ENCODE measurements at places on chromosomes 16 and 17. TPM values are rescaled to one million over a fixed set of nuclear protein-coding genes. Genes with fewer than 3 reads are reported as not detected.

RNF227 gene
- 3.8 TPM for total RNA-seq

MEOX1 gene
- 0.17 TPM for total RNA-seq

TBC1D3K gene
- not detected for total RNA-seq

DPEP3 gene
- total RNA-seq, result not detected

MT4 gene
- total RNA-seq, result not detected

NPIPB9 gene
- 1.1 TPM for total RNA-seq

PRSS33 gene
- total RNA-seq, result 0.12 TPM

CYGB gene
- total RNA-seq, result not detected

DNA sequence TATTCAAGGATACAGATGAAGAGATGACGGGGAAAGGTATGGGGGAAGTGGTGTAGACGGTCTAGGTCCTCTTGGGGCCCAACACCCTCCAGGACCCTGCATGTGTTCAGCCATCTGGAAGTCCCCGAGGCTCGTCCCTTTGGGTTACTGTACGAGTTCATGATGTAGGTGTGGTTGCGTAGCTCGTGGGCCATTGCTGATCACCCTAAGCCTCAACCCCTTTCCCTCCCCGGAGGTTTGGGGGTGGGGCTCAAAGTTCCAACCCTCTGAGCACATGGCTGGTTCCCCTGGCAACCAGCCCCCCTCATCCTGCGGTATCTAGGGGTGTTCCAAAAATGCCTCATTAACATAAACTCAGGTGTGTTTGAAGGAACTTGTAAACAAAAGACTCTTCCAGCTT, 98.8 kb upstream of the METRNL start:
- no peak for DNase-seq

- DNase-seq, result no peak
These were observed 1.1 kb upstream of the RAB40B start for GRCh38 chr17:82699551-82699950.

GRCh38 chr17:4150096-4150495, 7.1 kb downstream of the CYB5D2 start:
- DNase-seq, result no peak

GRCh38 chr17:73297934-73298861, 13.6 kb downstream of the CDC42EP4 start:
- DNase-seq, result no peak

GRCh38 chr16:53378138-53378537, 56.1 kb upstream of the RBL2 start:
- DNase-seq, result no peak

GRCh38 chr16:56353054-56353921, 72.1 kb downstream of the AMFR start:
- DNase-seq, result peak; percentile 2

DNA sequence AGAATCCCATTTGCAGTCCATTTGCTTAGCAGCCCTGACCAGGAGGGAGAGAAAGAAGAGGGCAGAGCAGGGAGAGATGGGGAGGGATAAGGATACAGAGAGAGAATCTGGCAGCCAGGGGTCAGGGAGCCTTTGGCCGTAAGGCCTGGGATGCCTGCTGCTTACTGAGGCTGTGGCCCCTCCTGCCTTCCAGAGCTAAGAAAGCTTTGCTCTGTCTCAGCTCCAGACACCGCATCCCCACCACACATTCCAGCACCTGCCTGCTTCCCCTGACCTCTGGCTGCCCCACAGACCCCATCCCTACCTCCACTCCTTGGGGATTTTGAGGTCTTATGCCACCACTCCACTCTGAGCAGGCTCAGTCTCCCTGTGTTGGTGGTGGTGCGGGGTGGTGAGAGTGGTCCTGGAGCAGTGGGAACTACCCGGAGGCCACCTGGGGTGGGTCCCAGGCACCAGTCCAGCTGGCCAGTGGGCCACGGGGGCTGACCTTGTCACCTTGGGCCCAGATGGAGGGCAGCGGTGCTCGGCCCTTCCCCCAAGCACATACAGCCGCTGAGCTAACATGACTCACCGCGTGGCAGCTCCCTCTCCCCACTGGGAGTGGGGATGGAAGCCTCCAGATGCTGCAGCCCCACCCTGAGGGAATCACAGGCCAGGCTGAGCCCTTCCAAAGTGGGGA, 58.3 kb downstream of the RAI1 start:
- no peak for DNase-seq

DNA sequence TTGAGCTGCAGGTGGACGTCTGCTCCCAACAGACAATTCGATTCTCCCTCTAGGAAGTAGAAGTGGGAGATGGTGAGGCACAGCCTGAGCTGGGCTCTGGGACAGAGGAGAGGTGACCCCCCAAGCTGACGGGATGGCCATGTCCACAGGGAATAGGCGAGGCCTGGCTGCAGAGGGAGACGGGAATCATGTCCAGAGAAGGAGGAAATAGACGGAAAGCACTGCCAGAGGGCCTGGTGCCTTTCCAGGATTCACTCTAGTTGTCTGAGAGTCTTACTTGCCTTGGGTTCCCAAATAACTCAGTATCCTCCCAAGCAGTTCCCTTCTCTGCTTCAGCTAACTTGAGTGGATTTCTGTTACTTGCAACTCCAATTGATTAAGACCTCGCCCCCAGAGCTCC, 4.3 kb upstream of the CRISPLD2 start:
- no peak for DNase-seq

GRCh38 chr16:72051818-72052217, 2.5 kb upstream of the HP start:
- DNase-seq, result no peak

DNA sequence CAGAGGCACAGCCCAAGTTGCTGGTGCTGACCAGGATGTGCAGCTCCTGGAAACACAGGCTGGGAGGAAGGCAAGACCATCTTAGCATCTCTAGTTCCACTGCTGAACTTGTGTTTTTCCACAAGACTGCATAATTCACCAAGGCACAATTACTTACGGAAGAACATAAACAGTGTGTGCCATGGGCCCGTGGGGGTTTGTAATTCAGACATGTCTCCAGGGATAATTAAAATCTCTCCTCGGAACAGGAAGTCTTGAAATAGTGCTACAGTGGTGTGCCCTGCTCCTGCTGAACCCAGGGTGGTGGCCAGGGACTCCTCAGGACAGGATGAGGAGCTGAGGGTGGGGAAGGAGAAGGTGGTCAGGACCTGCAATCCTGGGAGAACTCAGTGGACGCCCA, 188.2 kb downstream of the CCT6B start:
- no peak for DNase-seq

GRCh38 chr17:27352448-27353032, 58.6 kb downstream of the WSB1 start:
- DNase-seq, result no peak

DNA sequence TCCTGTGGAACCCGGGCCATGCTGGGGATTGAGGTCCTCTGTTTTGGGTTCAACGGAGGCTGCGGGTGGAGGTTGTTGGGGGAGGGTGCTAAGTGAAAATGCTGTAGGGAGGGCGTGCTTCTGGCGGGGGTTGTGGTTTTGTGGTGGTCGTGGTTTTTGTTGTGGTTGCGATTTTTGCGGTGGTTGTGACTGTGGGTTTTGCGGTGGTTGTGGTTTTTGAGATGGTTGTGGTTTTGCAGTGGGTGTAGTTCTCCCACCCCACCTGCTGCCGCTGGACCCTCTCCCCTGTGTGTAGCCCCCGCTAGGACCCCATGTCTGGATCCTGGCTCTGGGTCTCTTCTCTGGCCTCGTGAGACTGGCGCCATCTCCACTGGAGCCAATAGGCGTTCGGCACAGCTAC, 4.9 kb upstream of the SSTR5 start:
- no peak for DNase-seq

DNA sequence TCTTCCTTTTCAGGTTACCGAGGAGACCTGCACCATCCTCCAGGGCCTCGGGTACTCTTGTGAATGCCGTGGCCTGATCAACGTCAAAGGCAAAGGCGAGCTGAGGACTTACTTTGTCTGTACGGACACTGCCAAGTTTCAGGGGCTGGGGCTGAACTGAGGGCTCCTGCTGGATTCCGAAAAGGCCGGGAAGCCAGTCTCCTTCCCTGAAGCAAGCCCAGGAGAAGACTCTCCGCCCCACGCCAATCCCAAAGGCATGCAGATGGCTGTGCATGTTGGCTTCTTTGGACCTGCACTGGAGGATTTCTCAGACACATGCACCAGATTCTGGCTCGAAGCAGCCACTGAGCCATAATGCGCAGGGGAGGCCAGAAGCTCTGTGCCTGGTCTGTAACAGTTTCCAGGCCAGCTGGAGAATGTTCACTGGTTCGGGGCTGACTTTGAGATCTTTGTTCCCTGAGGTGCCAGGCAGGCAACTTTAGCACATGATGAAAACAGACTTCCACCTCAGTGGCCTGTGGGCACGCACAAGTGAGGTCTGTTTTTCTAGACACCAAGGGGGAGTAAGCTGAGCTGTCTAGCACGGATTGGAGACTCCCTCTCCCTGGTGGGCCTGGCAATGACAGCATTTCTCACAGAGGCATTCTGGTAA, 49.1 kb downstream of the ADCY7 start:
- DNase-seq, result no peak

DNA sequence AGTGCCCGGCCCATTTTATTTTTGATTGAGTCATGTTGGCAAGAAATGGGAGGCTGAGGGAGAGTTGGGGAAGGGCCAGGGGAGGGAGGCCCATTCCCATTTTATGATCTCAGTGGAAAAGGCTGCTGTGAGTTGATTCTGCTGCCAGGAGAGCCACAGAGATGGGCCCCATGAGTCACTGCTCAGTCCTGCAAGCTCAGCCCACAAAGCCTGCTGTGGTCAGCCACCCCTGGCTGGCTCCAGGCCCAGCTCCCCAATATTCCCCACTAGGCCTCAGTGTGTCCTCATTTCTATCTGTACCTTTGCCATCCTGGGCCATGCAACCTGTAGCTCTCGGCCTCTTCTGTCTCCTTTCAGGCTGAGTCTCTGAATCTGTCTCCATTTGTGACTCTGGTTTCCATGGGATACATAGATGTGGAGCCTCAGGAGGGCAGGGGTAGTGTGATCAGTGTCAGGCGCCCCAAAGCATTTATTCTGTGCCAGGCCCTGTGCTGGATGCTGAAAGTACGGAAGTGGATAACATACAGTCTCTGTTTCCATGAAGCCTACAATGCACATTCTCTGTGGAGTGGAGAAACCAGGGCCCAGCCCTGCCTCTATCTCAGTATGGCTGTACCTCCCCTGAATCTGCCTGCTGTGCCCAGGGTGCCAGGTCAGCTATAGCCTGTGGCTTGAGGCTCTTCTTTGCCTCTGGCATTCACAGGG, 1.9 kb upstream of the PLEKHG4 start:
- DNase-seq, result peak; percentile 23

- no peak for DNase-seq
These were observed 392.5 kb downstream of the HS3ST3B1 start for GRCh38 chr17:14693382-14693781.

DNA sequence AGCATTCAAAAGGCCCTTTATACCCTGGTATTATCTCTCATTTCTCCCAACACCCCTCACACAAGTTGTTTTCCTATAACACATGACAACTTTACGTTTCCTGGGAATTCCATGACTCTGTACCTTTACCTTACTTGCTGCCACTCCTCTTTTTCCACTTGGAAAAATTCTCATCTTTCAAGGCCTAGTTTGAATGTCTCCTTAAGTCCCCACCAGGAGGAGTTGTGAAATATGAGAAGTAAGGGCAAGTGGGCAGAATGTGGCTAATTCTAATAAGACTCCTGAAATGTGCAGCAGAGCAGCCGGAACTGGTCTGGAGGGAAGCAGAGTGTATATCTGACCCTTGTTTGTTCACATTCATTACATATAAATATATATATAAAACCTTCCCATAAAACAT, 39.7 kb downstream of the BRCA1 start:
- no peak for DNase-seq

DNA sequence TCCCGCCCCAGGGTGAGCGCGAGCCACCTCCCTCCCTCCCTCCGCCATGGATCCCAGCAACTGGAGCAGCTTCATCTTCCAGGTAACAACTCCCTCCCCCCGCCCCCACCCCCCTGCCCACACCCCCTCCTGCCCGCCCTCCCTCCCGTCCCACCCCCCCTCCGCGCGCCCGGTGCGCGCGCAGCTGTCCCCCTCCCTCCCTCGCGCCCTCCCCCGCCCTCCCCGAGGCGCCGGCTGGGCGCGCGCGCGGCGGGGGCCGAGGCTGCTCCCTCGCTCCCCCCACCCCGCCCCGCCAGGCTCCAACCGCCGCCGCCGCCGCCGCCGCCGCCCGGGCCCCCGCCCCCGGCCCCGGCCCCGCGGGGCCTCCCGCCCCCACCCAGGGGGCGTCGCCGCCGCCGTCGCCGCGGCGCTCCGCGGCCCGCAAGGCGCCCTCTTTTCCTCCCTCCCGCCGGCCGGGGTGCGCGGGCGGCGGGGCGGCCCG, at the start of gene MAZ:
TSS of gene MAZ (plus strand) at position 431 of the 481 bp plus-strand sequence. CDS start 173 bp downstream, outside the sequence.
- no peak for DNase-seq

GRCh38 chr17:17738901-17739300, 57.6 kb downstream of the RAI1 start:
- DNase-seq, result no peak

GRCh38 chr17:48483471-48484131, 47.2 kb downstream of the HOXB1 start:
- peak; percentile 53 for DNase-seq

- DNase-seq, result no peak
These were observed 3.9 kb upstream of the SLC12A3 start for GRCh38 chr16:56861092-56861610.

DNA sequence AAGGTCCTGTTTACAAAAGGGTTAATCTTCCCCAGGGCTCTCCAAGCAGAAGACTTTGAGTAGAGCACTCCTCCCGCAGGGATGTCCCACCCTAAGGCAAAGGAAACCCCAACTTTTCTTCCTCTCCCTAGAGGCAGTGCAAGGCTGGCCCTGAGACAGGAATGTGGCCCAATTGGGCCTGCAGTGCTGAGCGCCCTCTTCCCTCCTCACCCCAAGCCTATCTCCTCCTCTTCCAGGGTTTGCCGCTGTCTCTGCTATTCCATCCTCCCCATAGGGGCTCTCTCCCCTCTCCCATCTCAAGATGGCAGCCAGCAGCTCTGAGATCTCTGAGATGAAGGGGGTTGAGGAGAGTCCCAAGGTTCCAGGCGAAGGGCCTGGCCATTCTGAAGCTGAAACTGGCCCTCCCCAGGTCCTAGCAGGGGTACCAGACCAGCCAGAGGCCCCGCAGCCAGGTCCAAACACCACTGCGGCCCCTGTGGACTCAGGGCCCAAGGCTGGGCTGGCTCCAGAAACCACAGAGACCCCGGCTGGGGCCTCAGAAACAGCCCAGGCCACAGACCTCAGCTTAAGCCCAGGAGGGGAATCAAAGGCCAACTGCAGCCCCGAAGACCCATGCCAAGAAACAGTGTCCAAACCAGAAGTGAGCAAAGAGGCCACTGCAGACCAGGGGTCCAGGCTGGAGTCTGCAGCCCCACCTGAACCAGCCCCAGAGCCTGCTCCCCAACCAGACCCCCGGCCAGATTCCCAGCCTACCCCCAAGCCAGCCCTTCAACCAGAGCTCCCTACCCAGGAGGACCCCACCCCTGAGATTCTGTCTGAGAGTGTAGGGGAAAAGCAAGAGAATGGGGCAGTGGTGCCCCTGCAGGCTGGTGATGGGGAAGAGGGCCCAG, 1.0 kb downstream of the PRRT2 start:
- DNase-seq, result no peak
